NCI-H345 (cell line): ENCODE measurements at places on chromosomes 3 and 15.
A peak's percentile ranks its signal among the peaks of the same experiment; 100 is the strongest.

- DNase-seq = no peak
Observed at GRCh38 chr3:44186111-44186672, 55.5 kb upstream of the TOPAZ1 start.

- no peak for DNase-seq
Observed at GRCh38 chr15:96332637-96333121, 2.2 kb downstream of the NR2F2 start.

DNA sequence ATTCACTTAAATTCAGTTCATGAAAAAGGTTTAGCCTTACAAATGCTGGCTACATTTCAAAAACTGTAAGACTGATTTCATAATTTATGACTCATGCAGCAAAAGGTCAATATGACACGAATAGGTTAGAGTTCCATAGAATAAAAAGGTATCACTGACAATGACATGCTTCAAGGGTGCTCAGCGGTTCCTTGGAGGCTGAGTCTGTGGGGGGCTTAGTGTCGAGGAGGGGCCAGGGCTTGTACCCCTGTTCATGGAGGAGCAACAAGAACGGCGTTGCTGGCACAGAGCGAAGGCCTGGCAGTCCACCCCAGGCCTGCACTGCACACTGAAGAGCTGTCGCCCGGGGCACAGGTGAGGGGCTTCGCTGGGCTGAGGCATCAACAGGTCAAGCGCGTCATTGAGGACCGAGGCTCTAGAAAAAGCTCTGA lies 174.2 kb downstream of the NR1D2 start:
- no peak for DNase-seq

DNA sequence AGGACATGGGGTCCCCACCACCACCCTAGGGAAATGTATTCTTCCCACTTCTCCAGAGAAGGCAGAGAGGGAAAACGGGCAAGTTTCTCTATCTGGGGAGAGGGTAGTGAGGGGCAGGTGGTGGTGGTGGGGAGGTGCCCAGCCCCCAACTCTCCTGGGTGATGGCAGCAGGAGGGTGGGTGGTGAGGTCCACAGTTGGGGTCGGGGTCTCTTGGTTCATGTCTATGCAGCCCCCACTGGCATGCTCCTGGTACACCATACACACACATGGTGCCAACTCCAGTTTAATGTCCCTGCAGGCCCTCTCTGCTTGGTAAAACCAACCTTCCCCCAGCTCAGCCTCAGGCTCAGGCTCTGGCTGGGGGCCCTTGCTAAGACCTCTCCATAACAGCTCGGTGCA lies 254.5 kb upstream of the LYSMD4 start:
- no peak for DNase-seq

DNA sequence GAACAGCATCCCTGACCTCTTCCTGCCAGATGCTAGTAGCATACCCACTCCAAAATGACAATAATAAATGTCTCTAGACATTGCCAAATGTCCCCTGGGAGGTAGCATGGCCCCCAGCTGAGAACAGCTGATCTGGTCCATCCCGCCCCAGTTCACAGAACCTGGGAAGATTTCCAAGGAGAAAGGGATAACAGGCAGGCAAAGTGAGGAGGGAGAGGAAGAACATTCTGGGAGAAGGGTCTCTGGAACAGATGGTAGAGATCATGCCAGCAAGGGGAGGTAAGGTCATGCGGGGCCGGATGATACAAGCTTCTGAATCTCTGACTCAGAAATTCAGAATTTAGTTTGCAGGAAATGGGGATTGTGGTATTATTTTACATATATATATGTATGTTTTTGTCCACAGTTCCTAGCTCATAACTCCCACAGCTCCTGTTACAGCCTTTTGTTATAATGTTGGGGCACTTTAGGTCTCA lies 192.7 kb downstream of the SUCLG2 start:
- DNase-seq = no peak

DNA sequence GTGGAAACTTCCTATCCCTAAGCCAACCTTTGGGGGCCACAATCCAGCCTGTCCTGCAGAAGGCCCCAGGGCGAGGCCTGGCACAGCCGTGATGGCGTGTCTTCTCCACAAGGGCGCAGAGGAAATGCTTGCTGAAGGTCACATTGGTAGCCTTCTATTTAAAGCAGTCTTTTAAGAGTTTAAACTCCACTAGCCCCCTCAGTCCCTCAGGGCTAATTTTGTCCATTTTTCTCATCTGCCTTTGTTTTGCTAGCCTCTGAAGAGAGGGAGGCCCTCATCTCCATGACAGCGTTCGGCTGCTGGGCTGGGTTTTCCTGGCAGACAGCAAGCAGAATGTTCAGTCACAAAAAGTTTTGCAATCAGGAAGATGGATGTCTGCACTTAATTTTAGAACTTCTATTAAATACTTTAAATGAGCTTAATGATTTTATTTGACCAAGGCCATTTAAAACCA lies 40.8 kb downstream of the RARB start:
- DNase-seq = no peak

DNA sequence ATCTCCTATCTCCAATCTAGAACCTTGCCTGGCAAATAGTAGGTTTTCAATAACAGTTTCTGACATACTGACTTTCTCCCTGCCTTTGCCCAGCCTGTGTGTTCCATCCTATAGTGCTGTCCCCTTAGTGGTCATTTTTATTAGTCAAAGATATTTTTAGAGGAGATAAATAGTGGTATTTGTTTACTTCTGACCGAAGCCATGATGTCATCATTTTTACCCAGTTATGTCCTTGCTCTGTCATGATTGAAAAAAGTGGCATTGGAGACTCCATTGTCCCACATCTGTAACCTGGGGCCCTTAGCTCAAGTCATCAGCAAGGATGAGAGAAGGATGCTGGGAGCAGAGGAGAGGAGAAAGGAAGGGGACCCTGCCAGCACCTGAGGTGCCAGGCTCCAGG lies 80.6 kb upstream of the ATP2B2 start:
- no peak for DNase-seq

DNA sequence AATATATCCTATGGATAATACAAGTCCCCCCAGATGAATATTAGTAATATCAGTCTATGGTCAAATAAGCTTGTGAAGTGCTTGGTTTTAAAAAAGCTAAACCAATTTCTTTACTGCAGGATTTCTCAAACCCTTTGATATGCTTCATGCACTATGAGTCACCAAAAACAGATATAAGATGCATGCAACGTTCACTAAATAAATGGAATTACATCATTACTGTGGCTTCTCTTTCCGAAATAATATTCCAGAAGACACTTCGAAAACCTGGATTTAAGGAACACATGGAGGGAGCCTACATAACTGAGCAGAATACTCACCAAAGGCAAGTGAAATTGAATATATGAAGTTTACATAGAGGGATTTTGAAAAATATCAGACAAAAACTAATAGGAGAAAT lies 126.3 kb upstream of the ABI3BP start:
- no peak for DNase-seq

- peak; percentile 55 for DNase-seq
Observed at GRCh38 chr15:70853973-70854665, at the start of gene LARP6. Gene LARP6, minus strand, starts transcription at chr15:70854157. Its CDS starts 69 bp downstream, at chr15:70854088.

GRCh38 chr3:42053476-42053875 lies 37.7 kb upstream of the TRAK1 start:
- DNase-seq = no peak

DNA sequence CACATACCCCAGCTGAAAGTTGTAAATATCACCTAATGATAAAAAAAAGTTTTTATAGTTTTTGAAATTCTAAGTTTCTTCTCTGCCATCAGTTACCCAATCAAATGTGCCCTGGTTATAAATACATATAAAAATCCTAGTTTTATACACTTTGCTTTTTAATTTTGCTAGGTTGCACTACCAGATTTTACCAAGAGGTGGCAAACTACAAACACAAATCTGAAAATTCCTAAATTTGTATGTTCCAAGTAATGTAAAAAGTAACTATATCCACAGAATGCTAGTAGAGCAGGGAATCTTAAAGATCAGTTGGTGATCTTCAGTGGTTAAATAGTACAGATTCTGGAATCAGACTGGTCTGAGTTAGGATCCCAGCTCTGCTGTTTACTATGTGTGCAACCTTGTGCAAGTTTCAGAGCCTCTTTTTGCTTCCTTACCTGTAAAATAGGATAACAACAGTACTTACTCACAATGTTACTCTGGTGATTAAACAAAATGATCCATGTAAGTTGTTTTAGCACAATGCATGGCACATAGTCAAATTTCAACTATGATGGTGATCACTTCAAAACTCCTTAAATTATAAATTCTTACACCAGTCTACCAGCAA lies 11.0 kb downstream of the TRPM7 start:
- DNase-seq = peak; percentile 2
